ENCODE measurements at places on chromosomes 7 and 10.

- no peak for DNase-seq
Observed at GRCh38 chr7:42292991-42293521, 56.0 kb upstream of the GLI3 start.

DNA sequence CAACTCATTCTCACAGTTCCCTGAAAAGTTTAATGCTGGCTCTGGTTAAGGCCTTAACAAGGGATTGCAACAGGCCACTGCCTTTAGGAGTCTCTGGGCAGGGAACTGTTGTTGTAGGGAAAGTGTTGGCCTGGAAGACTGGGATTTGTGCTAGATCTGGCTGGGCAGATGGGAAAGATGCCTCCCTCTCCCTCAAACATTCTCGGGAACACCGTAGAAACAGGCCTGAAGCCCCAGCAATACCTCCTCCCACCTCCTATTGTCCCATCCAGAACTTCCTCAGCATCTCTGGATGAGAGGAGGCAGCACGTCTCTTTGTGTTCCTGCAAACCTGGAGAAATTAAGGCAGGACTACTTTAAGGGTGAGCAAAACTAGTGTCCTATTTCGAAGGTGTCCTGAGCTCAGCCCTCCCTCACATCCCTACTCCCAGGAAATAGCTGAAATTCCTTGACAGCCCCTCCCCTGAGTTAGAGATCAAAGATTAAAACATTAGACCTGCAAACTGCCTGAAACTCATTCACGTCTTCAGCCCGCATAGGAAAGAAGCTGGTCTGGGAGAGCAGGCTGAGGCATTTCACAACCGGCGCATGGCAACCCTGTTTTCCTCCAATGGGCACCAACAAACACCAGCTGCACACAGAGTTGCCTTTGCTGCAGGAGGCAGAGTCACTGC is 10.9 kb upstream of the MAP3K8 start:
- DNase-seq = no peak

- DNase-seq = no peak
Observed at GRCh38 chr10:8640878-8641277, 586.4 kb downstream of the GATA3 start.

DNA sequence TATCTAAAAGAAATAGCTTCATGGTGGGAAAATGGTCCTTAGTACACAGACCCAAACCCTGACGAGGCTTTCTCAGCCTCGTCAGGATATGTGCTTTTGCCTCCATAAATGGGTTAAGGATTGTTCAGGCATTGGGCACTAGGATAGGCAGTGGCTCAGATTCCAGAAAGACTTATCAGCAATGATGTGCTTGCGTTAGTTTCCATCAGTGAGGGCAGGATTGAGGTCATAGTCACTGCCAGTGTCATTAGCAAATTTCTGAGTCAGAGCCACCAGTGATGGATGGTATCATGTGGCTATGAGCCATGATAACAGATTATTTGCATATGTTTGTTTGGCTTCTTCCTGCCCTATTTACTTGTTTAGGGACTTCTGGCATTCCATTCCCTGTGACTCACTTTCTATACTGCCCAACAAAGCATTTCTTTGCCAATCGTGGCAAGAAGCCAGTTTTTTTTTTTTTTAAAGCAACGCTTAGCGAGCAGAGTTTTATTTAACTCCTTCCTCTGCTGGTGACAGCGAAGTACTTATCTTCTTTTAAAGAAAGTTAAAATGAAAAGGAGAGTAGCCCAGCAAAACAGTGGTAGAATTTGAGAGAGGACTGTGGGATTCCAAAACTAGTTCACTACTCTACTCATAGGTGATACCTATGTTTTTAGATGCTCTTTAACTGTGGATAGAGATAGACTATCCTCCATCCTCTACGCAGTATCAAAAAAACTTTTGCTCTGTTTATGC is 44.4 kb downstream of the MYPN start:
- peak; percentile 96 for DNase-seq

GRCh38 chr10:110022716-110023504 is 15.1 kb downstream of the ADD3 start:
- no peak for DNase-seq

DNA sequence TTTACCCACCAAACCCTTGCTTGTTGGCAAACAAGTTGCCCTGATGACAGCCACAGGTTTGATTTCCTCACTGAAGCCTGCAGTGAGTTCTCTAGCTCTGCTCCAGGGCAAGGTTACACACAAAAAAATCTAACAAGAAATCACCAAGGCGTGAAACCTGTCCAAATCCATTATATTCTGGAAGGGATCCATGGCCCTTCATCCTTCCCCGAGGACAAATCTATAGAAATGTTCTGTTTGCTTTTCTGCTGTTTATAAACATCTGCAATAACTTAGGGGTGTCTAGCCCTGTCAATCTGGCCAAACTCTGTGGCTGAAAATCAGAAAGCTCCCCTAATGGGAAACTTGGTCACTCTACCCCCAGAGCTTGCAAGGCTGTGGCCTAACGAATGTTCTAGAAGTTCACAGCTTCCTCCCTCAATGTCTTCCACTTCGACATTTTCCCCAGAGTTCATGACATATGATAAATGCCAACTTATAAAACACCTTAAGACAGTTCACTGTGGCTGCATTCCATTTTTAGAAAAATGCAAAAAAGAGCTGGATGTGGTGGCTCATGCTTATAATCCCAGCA is 164.5 kb downstream of the PRPF18 start:
- DNase-seq = no peak

- no peak for DNase-seq
Observed at GRCh38 chr10:101215397-101216206, 13.7 kb downstream of the LBX1 start.

GRCh38 chr10:31745612-31746376 is 182.8 kb downstream of the ARHGAP12 start:
- peak; percentile 93 for DNase-seq

- peak; percentile 54 for DNase-seq
Observed at GRCh38 chr10:72337039-72337629, 17.6 kb downstream of the DNAJB12 start.

GRCh38 chr10:99433378-99434020 is 3.1 kb upstream of the GOT1 start:
- no peak for DNase-seq

- no peak for DNase-seq
Observed at GRCh38 chr7:924541-925231, 29.8 kb downstream of the ADAP1 start.

DNA sequence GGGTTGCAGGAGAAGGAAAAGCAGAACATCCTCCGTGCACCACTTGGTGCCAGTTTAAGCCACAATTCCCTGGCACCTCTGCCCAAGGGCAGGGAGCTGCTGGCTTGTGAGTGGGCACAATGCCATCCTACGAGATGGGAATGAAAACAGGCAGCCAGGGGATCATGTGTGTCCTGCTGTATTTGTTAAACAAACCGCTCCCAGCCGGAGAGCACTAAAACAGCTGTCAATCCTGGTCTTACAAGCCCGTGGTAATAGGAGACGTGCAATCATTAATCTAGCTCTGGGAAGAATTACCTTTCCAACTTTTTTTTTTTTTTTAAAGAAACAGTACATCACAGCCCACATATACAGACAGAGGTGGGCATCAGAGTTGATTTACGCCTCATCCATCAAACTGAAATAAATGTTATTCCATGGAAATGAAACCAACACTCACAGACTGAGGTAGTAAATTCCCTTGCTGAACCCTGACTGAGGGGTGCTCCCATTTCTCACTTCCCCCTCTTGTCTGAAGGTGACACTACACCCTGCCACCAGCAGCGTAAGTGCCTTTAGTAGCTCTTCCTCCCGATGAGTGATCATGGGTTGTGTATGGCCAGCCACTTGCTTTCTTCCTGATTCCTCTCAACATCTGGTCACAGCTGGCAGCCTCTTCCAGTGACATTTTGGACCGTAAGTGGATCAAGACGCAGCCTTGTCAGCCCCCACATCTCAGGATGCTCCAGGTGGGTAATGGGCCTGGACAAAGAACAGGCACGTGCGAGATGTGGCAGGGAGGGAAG is 143.8 kb downstream of the TEX36 start:
- no peak for DNase-seq

GRCh38 chr7:28062197-28062991 is 118.2 kb downstream of the JAZF1 start:
- DNase-seq = no peak

DNA sequence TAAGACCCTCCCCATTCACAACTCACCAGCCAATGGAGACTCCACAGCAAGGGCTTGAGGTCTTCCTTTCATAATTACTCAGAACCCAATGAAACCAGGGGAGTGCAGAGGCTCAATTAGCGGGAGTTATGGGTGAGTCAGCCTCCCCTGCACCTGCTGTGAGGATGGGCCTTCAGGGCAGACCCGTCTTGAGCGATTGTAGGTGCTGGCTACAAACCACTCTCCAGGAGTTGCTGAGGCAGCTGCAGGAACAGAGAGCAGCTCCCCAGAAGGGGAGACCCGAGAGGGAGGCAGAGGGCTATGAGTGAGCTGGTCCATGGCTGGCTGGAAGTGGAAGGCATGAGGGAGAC is 58.5 kb upstream of the SORCS3 start:
- no peak for DNase-seq

DNA sequence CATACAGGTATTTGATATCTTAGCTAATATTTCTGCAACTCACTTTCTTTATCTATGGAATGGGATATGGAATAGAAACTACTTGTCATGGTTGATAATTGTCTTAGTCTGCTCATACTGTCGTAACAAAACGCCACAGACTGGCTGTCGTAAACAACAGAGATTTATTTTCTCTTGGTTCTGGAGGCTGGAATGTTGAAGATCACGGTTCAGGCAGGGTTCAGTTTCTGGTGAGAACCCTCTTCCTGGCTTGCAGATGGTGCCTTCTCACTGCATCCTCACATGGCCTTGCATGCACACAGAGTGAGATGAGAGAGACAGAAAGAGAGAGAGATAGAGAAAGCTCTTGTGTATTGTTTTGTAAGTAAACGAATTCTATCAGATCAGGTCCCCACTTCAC is 332.7 kb upstream of the MAGI2 start:
- no peak for DNase-seq

- peak; percentile 69 for DNase-seq
Observed at GRCh38 chr7:114885836-114886235, 36.1 kb upstream of the MDFIC start.

DNA sequence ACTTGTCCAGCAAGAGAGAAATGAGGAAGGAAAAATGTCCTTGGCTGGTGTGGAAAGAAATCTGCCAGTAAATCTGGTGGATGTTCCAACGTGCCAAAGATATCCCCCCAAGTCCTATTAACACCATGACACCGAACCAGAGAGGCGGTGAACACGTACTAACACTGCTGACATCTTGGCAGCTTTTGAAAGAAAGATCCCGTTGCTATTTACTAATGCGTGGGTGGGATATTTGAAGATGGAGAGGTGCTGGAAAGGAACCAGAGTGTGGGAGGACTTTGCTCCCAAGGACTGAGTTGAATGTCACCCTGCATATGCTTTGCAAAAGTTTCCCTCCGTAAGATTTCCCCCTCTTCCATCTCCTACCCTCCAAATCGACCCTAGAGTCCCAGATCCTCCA is 7.9 kb downstream of the CCDC3 start:
- DNase-seq = no peak

DNA sequence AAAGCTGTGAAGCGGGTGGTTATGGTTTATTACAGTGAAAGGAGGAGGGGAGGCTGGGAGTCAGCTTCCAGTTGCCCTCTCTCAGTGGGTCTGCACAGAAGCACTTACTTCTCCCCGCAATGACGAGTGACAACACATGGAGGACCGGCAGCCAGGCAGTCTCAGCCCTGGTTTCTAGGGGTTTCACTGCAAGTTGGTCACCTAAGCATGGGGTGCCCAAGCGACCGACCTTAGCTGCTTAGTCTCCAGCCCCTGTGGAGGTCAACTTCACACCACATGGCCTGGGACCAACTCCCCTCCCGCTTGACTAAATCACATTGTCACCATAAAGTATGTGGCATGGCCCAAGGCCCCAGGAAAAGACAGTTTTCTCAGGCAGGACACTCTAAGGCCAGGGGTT is 99.9 kb upstream of the ZNF32 start:
- no peak for DNase-seq

DNA sequence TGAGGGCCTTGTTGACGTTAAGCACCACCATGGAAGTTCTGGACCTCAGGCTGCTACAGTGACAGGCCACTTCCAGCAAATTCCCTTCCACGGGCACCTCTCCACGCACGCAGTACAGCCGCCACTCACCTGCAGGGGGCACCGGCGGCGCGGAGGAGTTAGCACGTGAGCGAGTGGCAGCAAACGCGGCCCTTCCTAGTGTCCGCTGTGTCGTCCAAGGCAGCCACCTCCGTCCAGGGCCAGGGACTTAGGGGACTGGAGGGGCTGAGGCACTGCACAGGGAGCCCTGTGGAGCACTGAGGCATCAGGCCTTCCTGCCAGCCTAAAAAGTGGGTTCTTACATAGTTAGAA is 164.4 kb downstream of the SVIL start:
- no peak for DNase-seq

- no peak for DNase-seq
Observed at GRCh38 chr7:139660317-139661042, 117.3 kb downstream of the HIPK2 start.

DNA sequence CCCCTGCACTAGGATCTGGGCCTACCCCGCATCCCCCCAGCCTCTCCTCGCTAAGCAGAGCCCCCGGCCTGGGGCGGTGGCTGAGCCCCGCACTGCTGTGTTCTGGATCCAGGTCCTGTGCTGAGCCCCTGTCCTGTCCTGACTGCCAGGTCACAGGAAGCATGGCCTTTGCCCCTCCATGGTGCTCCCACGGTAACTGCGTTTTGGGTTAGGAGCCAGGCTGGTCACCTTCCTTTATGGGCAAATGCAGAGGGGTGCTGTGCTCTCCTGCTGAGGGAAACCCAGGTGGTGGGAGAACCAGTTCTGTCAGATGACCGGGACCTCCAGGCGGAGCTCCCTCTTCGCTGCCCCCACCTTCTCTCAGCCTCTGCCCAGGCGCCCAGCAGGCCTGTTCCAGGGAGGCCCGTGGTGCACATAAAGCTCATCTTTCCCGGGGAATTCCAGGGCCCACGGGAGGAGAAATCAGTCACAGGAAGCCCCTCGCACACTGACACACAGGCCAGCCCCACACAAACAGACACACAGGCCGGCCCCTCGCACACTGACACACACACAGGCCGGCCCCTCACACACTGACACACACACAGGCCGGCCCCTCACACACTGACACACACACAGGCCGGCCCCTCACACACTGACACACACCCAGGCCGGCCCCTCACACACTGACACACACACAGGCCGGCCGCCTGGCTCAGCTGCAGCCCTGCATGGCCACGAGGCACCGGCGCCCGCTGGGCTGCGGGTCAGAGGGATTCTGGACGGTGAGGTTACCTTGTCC is 75.6 kb downstream of the CFAP46 start:
- DNase-seq = no peak

Data from stromal cell of bone marrow (primary cell).